Left cardiac atrium (tissue), 4 donors: ENCODE measurements at places on chromosomes 2 and 18. TPM values are rescaled to one million over a fixed set of nuclear protein-coding genes. Genes with fewer than 3 reads are reported as not detected.

Gene HMSD
- total RNA-seq, result not detected

Gene MC5R
- not detected for total RNA-seq

Gene ALK
- 0.21 TPM for total RNA-seq

Gene SMYD1
- 138 TPM for total RNA-seq

Gene CREG2
- total RNA-seq, result not detected

Gene TMEM178A
- total RNA-seq, result 5.4 TPM

Gene CAPN14
- total RNA-seq, result 0.26 TPM

Gene LYG2
- not detected for total RNA-seq

Gene FZD7
- total RNA-seq, result 18.9 TPM

Gene GPR35
- 1.1 TPM for total RNA-seq

Gene RESP18
- total RNA-seq, result not detected

Gene IGFBP5
- total RNA-seq, result 88.5 TPM

- no peak for DNase-seq
Observed at GRCh38 chr2:147800316-147800715, 44.5 kb upstream of the ACVR2A start.

GRCh38 chr2:206915121-206915520 lies 24.2 kb upstream of the CPO start:
- DNase-seq, result no peak

- peak; percentile 24 for DNase-seq
Observed at GRCh38 chr2:240232264-240232915, 91.9 kb upstream of the OTOS start.

- no peak for DNase-seq
Observed at GRCh38 chr2:64672708-64673107, 19.0 kb upstream of the SERTAD2 start.

- DNase-seq, result no peak
Observed at GRCh38 chr2:178873912-178874311, 66.7 kb upstream of the TTN start.

GRCh38 chr2:119823734-119824334 lies 64.1 kb downstream of the PTPN4 start:
- peak; percentile 37 for DNase-seq

- DNase-seq, result no peak
Observed at GRCh38 chr18:78673516-78674321, 305.9 kb upstream of the SALL3 start.

DNA sequence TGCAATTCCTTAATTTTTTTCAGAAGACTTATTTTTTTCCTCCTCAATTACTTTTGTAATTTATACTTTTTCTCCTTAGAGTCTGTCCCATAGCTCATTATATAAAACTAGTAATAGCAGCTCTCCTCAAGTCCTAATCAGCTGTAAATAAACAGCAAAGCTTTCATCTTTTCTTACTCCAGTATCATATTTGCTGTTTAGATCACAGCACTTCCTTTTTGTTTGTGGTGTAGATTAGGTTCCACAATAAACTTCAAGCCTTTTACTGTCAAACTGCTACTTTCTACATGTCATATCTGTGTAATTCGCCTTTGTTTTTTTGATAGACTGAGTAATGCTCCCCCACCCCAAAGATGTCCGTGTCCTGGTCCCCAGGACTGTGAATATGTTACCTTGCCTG lies 25.5 kb downstream of the GCG start:
- no peak for DNase-seq

DNA sequence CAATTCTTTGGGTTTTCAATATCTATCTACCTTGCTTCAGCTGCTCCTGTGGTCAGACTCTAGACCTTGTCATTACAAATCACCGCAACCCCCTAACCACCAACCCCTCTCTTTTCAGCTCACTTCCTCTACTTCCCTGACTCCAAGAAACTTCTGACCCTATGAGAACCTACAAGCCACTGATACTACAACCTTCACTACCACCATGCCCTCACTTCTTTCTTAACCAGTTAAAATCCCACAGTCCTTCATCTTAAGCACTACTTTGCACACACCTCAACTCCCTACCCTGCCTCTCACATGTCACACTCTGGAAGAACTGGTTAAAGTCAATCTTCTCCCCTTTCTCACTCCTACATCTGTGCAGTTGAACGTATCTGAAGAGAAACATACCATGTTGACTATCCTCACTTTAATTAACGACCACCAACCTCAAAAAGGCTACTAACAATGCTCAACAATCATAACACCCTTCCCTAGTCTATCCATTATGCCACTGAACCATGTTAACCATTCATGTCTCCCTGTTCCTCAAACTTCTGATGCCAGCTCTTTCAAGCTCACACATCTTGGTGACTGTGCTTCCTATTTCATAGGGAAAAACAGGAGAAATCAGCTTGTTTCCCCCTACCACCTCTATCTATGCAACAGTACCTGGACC lies 12.6 kb downstream of the EIF2AK3 start:
- no peak for DNase-seq

DNA sequence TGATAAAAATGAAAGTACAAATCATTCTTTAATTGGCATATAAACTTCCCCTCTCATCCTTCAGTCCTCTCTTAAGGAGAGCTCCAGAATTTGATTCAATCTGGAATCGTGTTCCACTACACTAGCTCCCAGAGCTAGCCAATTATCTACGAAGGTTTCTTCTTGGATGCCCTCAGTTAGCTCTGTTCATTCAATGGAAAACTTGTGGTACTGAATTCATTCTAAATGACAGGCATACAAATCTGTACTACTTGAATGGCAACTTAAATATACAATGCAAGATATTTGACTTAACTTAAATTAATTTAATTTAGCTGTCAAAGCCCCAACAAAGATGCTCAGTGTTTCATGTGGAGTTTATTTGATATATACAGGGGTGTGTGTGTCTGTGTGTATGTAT lies 1474.2 kb upstream of the CELF4 start:
- DNase-seq, result no peak

DNA sequence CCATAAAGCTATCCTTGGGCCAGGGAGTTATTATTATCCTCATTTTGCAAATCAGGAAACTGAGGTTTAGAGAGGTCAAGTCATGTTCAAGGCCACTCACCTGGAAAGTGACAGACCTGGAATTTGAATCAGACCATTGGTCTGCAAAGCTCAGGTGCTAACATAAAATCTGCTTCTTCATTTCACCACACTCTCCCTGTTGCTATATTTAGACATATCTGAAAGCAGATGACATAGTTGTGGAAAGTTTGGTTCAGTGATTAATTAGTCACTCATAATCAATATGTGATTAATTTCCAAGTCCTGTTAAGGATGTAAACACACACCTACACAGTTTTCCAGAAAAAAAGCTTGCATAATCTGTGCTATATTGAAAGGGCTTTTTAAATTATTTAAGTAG lies 57.4 kb downstream of the LINC00305 start:
- DNase-seq, result no peak

- no peak for DNase-seq
Observed at GRCh38 chr2:32788114-32788513, 158.6 kb upstream of the LTBP1 start.

DNA sequence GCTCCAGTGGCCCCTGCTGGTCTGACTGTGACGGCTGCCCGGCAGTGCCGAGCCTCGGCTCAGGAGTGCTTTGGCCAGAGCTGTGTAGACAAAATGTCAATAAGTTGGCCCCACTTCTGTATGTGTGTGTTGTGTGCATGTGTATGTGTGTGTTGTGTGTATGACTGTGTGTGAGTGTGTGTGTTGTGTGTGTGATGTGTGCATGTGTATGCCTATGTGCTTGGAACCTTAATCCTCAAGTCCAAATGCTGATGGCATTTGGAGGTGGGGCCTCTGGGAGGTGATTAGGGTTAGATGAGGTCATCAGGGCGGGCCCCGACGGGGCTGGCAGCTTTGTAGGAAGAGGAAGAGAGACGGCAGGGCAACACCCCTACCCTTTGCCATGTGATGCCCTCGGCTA lies 269.0 kb downstream of the DCDC2C start:
- DNase-seq, result no peak

DNA sequence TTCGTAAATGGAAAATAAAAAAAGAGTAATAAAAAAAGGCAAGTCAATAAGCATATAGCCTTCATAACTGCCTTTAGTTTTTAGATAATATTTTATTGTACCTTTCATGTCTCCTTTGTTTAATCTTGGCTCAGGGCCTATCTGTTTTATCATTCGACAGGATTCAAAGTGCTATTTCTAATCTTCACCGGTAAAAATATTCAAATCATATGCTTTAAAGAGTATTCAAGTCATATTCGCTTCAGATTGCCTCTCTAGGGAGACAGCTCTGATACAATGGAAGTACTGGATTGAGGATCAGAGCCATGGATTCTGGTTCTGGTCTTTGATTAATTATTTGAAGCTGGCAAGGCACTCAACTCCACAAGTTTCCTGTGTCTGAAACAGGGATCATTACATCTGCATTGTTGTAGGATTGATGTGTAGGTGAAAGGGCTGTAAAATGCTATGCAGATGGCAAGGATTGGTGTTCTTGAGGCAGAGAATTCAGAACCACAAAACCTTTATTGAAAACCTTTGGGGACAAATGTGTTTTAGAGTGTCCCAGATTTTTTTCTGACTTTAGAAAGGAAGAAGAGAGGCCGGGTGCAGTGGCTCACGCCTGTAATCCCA lies 84.3 kb upstream of the RAPH1 start:
- no peak for DNase-seq

DNA sequence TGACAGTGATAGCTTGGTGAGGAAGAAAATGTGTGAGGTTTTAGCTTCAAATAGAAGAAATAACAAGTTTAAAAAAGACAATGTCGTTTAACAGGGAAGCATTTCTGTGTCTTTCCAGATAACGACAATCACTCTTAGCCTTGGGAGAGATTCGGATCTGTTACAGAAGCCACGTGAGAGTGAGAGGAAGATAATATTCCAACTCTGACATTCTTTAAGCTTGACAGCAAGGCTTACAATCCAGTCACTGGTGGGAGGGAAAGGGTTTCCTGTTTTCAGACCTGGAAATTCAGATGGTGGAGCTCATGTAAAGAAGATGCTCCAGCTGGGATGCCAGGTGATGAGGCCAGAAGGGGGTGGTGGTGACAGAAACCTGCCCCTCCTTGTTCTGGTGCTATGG lies 30.8 kb downstream of the FBXO48 start:
- DNase-seq, result no peak

DNA sequence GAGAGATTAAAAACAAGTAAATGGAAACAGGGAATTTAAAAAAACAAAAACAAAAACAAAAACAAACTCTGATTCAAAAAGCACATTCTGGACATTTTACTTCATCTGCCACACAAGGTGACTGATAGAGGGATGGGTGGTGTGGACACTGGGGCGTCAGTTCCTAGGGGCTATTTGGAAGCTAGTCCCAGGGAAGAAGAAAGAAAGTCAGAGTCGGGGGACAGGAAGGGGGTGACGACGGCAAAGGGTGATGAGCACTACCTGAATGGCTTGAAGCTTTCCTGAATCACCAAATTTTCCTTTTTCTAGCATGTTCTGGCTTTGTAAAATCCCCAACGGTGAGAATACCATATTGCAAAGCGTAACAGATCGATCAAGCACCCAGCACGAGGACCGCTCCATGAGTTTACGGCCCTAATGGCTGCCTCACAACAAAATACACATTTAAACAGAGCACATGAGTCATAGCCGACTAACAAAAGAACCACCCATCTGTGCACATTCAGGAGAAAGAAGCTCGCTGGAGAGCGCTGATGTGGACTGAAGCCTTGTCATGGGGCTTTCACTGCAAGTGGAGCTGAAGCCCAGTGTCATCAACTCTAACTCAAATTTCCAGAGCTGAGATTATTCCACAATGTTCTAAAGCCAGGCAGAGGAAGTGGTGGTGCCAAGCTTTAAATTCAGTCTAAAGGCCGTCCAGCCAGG lies 178.9 kb downstream of the LNPK start:
- no peak for DNase-seq

GRCh38 chr2:230650585-230651137 lies 62.0 kb upstream of the CAB39 start:
- no peak for DNase-seq

GRCh38 chr2:42906111-42906556 lies 113.8 kb upstream of the HAAO start:
- DNase-seq, result no peak

GRCh38 chr2:88738271-88738670 lies 46.8 kb downstream of the RPIA start:
- no peak for DNase-seq

- DNase-seq, result no peak
Observed at GRCh38 chr2:45055162-45055605, 45.9 kb upstream of the SIX2 start.

DNA sequence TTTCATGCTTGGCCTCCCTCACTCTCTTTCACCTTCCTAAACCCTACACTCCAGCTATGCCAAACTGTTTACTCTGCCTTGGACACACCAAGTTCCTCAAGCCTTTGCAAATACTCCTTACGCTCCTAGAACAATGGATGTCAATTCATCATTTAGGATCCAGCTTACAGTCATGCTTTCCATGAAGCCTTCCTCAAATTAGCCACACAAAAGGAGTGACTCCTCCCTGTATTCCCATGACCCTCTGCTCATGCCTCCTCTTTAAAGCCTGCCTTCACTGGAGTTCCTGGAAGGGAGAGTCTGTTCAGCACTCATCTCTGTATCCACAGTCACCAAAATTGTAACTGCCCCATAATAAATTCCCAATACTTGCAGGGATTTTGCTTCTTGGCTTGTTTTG lies 721 bp upstream of the EHD3 start:
- DNase-seq, result no peak

DNA sequence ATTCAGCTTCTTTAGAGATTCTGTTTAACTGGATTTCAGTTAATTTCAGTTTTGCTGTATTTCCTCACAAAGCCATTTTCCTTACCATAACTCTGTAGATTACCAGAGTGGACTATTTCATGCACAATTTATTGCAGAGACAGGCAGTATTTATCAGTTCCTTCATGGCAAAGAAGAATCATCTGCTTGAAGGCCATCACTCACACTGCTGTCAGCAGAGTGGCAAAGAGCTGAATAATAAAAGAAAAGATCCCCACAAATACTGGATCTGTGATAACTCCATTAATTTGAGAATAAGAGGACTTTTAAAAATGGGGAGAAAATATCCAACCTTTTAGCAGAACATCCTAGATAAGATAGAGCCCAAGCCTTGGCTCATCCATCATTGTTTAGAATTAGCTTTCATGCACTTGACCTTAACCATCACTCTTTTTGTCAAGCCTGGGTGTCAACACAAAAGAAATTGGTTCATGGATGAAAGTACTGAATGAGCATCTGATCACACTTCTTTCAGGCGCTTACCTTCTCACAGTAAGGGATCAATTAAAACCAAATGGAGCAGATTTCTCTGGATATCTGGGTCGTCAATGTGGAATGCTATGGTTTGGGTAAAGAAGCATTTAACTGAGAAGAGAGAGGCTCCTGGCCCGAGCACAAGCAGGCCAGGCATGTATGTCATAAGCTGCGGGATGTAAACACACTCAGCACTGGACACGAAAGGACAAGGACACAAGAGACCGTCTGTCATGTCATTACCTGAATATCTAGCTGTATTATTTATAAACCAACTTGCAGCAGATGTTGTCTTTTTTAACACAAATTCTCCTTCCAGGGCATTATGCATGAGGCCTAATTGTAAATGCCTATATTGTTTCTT lies 376.2 kb downstream of the ZNF521 start:
- DNase-seq, result no peak

GRCh38 chr2:96092573-96092877 lies 23.8 kb downstream of the ADRA2B start:
- no peak for DNase-seq
